Fibroblast of skin of left quadriceps (primary cell): ENCODE measurements at places on chromosomes 6 and 20.

DNA sequence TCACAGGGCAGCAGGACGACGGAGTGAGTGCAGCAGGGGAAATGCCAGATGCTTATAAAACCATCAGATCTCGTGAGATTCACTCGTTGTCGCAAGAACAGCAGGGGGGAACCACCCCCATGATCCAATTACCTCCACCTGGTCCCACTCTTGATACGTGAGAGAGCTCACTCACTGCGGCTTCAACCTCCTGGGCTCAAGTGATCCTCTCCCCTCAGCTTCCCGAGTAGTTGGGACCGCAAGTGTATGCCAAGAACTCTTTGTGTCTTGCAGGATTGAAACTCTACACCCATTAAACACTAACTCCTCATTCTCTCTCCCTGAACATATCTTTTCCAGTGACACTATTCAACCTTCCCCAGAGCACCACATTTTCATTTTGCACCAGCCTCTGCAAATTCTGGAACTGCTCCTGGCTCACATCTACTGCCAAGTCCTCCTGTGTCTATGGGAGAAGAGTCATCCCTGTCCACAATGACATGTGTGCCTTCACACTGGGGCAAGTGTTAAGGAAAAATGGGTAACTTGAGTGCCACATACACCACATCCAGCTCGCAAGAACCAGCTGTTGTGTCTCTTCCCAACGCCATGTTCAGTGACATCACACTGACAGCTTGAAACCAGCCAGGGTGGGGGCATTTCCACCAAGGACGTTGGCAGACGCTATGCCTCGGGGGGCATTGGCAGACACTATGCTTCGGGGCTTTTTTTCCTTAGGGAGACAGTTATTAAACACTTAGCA lies 14.7 kb upstream of the TAF4 start:
- no peak for DNase-seq

DNA sequence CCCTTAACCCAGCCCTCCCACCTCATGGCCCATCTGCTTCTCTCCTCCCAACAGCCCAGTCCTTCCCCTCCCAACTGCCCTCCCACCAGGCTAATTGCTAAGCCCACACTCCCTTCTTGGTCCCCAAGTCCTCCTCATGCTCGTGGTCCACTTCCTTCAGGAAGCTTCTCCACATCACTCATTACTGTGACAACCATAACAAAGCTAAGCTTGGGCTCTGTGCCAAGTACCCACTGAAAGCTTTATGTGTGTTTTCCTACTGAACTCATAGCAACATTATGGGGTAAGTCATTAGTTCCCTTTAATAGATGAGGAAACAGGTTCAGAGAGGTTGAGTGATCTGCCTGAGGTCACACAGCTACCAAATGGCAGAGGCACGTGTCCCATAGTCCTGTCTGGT lies 16.2 kb downstream of the FRS3 start:
- DNase-seq, result no peak

GRCh38 chr20:25230166-25230831 lies 17.6 kb upstream of the PYGB start:
- DNase-seq, result no peak

- no peak for DNase-seq
Observed at GRCh38 chr6:92708270-92708669, 711.1 kb downstream of the EPHA7 start.

- peak; percentile 40 for DNase-seq
Observed at GRCh38 chr20:9838378-9839295, at the start of gene PAK5. PAK5 (minus strand) TSS chr20:9839076; CDS start chr20:9644328, 194,748 bp downstream.

DNA sequence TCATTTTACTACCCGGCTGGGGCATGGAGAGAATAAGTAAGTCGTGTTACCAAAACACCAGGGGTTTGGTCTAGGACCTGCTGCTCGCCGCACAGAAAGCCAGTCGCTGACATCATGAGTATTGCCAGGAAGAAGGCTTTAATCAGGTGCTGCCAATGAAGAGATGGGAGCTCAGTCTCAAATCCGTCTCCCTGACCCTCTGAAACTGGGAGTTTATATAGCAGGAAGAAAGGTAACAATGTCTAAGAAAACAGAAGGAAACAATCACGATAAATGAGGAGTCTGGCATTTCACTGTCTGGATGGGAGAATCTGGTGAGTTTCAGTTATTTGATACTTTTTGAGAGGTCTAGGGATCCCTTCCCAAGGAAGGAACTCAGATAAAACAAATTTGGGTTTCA lies 437.9 kb upstream of the JARID2 start:
- no peak for DNase-seq

DNA sequence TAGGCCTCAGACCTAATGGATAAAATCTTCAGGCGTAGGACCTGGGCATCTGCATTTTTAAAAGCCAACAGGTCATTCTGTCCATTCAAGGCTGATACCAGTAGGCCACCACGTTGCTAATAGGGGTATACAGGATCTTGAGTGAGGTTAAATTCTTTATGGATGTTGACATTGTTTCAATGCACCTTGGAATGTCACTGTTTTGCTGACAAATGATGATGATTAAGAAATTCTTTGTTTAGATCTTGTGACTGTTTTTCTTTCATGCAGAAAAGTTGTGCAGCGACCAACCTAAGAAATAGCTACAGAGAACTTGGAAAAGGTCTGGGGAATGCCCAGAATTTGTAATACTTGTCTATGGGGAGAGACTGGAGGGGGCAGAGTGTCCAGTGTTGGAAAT lies 101.1 kb upstream of the CLDN20 start:
- DNase-seq, result no peak

- DNase-seq, result no peak
Observed at GRCh38 chr6:147194652-147195411, 9.4 kb upstream of the STXBP5 start.

DNA sequence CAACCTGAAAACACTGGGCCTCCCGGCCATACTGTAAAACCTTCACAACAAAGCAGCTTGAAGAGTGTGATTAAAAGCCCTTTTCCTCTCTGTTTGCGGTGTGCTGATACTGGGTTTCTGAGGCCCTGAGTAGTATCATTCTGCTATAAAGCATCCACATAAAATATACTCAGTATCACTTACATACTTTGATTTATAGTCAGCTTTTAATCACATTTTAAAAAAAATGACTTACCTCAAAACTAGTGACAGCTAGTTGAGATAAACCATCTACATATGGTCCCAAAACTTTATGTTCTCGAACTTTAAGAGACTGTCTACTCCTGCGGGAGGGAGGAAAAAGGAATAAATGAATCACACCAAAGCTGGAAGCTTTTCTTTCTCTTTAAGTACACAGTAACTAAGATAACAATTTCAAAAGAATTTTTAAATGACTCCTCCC lies 135.7 kb downstream of the KIF13A start:
- DNase-seq, result peak; percentile 20

DNA sequence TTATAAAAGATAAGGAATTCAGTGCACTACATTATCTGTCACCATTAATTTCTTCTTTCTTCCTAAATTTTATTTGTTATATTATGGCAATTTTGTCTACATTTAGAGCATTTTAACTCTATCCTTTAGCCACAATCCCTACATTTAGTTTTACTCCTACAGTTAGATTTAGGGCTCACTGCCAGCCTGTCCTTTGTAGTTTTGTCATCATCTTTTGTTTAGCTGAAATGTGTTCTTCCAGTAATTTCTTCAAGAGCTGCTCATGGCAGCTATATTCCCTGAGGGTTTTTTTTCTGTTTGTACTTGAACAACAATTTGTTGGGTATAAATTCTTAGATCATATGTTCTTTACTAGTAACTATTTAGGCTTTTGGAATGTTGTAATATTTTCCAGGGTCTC lies 72.7 kb upstream of the B3GAT2 start:
- no peak for DNase-seq

DNA sequence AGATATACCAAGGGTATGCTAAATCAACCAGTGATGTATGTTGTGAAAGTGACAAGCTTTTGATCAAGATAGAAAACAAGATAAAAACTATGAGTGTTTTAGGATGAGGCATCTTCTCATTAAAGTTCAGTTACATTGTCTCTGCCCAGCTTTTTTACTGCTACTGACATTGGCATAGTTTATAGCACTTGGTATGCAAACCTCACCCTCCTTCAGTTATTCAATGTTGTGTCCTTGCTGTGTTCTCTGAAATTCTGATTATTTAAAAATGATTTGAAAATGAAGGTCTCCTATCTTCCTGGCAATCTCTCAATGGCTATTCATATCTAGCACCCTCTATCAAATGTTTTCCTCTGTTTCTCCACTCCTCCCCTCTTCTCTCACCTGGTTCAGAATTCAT lies 6.7 kb upstream of the MYLIP start:
- DNase-seq, result no peak

GRCh38 chr6:29424575-29424974 lies 9.8 kb downstream of the OR12D1 start:
- DNase-seq, result no peak

DNA sequence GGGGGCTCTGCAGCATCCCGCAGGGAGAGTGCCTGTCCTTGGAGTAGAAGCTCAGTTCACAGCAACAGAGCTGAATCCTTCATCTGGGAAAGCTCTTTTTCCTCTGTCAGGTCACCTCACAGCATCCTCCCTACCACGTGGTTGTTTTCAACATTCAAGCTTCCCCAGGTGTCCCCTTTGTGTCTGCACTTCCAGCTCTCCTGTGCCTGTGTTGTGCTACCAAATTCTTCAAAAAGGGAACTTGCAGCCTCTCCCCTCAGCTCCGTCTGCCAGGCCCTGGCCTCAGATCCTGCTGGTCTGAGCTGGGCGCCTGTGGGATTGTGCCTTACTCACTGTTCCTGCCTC lies 108.4 kb downstream of the FOXF2 start:
- DNase-seq, result no peak

DNA sequence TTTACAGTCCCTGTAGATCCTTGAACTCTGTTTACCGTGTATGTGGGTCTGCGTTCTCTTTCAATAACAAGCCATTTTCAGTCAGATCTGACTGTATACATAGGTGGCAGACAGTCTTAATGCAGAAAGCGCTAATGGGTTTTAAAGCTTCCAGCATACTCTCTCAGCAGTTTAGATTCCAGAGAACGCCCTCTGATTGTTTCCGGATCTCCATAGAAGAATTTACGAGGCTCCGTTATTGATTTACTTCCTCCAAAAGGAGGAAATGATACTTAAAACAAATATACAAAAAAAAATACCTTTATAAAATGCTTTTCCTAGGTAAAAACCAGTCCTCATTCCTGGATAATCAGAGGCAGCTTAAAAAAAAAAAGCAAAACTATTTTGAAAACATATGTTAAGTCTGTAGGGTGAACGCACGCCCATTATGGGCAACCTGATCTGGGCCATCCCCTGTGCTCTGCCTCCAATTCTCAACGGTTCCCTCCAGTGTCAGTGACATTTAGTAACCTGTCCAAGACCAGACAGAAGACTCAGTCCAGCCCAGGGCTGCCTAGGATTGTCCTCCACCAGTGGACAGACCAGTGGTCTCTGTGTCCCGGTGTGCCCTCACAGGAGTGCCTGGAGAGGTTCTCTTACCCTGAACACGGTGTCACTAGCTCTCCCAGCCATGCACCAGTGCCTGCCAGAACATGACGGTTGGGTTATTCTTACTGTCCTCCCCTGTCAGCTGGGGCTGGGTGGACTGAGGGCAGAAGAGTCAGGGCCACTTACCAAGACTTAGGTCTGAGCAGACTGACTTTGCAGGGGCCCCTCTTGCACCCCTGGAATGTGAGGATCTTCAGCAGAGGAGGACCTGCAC lies 217.3 kb downstream of the ARID1B start:
- DNase-seq, result no peak

DNA sequence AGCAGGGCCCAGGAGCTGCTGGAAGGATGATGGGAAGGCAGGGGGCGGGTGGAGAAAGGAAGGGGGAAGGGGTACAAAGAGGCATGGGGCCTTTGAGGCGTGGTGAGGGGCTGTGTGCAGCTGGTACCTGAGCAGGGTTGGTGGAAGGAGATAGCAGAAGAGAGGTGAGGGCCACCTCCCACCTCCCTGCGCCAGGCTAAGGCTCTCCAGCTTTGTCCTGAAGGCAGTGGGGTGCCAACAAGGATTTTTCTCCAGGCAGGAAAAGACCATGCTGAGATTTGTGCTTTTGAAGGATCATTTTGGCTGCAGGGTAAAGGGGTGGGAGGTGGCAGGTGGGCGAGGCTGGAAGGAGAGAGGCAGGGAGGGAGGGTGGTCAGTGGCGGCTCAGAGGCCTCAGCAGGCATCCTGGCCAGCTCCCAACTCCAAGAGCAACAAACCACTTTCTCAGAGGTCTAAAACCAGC lies 40.8 kb downstream of the NOL4L start:
- DNase-seq, result no peak
